NCI-H2029 treated with DMSO at 0.1 percent for 48 hours (cell line): ENCODE measurements at places on chromosomes 3 and 15.

- DNase-seq, result no peak
Observed at GRCh38 chr3:12237912-12238650, 50.8 kb upstream of the PPARG start.

DNA sequence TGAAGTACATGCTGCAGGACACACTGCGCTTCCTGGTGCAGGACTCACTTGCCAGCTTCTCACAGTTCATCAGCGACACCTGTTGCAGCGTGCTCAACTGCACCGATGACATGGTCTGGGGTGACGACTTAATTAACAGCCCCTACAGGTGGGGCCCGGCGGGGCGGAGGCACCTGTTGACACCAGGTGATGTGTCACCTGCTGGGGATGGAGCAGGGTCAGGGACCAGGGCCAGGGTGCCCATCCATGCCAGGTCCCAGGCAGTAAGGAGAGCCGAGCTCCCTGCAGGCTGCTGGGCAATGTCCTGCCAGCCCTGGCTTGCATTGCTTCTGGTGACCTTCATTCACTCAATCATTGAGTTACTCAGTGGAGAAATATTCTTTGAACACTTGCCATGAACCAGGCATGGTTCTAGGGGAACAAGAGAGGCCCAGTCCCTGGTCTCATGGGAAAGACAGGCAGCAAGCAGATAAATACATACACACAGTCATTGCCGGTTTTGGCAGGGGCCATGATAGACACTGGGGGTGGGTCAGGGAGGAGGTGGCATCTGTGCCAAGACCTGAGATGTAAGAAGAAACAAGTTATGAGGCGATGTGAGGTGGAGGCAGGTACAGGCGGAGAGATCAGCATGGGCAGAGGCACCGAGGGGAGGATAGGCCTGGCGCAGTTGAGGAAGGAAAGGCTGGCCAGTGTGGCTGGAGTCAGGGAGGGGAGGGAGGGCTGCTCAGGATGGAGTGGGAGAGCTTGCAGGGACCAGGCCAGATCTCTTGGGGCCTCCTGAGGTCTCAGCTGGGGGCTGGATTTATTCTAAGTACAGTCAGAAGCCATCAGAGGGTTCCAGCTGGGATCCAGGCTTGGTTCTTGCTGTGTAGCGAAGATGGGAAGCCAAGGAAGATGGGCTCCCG lies 30.8 kb downstream of the DNAH1 start:
- DNase-seq, result no peak

DNA sequence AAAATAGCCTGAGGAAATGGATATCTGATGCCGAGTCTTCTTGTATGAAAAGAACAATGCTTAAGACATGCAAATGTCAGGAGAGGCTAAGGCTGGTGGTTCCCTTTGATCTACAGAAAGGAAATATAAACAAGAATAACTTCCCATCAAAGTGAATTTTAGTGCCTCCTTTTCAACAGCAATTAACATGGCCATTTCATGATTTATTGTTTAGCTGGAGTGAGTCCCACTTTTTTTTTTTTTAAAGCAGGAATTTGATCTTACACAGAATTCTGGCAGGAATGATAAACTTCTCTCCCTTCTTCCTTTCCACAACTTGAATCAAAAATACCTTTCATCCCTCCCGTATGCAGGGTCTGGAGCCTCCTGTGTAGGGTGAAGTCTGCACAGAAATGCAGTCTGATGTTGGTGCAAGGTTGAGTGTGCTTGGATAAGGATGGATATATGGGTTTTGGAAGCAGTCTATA lies 287.0 kb downstream of the MEX3B start:
- DNase-seq, result no peak

- DNase-seq, result no peak
Observed at GRCh38 chr3:125440559-125440955, 65.4 kb upstream of the ZNF148 start.

- no peak for DNase-seq
Observed at GRCh38 chr15:58793862-58794261, 22.8 kb downstream of the MINDY2 start.
